Cardiac muscle cell (in vitro differentiated cells and primary cell): ENCODE measurements at places on chromosomes 2 and 18. TPM values are rescaled to one million over a fixed set of nuclear protein-coding genes. Genes with fewer than 3 reads are reported as not detected.

CCDC85A gene
- 8.1 and 9.6 TPM in 2 replicates for total RNA-seq

CEP68 gene
- 17.2 and 28.3 TPM in 2 replicates for total RNA-seq

PDE1A gene
- total RNA-seq, result 0.06 and 0.32 TPM in 2 replicates

SLC16A14 gene
- 1.7 and 7.5 TPM in 2 replicates for total RNA-seq

DNA sequence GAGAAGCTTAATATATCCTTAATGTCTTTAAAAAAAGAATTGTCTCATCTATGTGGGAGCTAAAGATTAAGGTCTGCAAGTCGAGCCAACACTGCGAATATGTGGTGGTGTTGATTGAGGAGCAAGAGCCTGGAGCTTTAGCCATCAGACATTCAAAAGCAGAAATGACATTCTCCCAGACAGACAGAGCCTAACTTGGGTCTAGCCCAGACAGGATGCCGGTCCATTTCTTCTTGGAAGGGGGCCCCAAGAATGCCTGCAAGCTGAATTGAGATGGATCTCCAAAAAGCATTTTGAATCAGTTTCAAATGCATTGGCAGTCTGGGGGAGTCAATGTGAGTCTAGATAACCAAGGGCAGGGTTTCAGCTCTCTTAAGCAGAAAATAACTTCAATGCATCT lies 30.1 kb upstream of the EML4 start:
- DNase-seq, result peak; percentile 79
- H3K27ac ChIP-seq, result no peak overlapping the region
- peaks cover 16% of the 10 kb centered on the region for H3K4me1 ChIP-seq
- no peaks in the 10 kb centered on the region for H3K27me3 ChIP-seq
- H3K36me3 ChIP-seq, result no peaks in the 10 kb centered on the region

DNA sequence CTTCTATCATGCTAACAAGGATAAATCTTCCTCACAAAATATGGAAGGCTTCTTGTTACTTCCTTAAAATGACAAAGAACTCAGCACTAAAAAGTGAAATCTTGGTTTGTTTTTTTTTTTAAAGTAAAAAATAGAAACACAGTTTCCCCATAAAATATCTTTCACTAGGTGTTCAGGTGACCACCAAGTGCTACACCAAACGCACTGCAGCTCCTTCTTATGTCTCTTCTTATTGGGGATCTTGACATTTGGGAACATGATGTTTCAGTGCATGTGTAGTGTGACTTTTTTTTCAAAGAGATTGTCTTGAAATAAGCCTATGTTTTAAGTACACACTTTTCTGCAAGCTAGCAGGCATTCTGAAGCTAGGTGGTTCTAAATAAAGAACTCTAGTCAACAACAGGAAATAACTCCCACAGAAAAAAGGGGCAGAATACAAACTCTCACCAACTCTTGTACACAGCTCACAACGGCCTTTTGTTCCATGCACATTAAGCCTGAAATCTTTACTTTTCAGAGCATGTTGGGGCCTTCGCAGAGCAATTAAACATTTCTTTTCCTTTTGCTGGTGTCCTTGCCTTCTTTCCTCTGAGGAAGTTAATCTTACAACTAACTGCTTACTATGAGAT lies 13.2 kb upstream of the SERTAD2 start:
- DNase-seq, result no peak
- H3K27ac ChIP-seq, result peak overlapping the region; percentile 9
- no peak overlapping the region for H3K4me3 ChIP-seq
- H3K36me3 ChIP-seq, result no peaks in the 10 kb centered on the region
- no peaks in the 10 kb centered on the region for H3K27me3 ChIP-seq

GRCh38 chr2:71550801-71551630 lies 97.7 kb downstream of the DYSF start:
- H3K4me3 ChIP-seq, result no peak overlapping the region
- H3K27me3 ChIP-seq, result no peaks in the 10 kb centered on the region
- no peaks in the 10 kb centered on the region for H3K4me1 ChIP-seq
- H3K27ac ChIP-seq, result no peak overlapping the region
- peaks cover 5% of the 10 kb centered on the region for H3K36me3 ChIP-seq

- H3K36me3 ChIP-seq, result no peaks in the 10 kb centered on the region
- H3K4me1 ChIP-seq, result no peaks in the 10 kb centered on the region
- H3K27me3 ChIP-seq, result no peaks in the 10 kb centered on the region
- H3K4me3 ChIP-seq, result no peak overlapping the region
Observed at GRCh38 chr2:53312721-53313120, 454.9 kb upstream of the CHAC2 start.
